ENCODE measurements at places on chromosomes 11 and 22.

DNA sequence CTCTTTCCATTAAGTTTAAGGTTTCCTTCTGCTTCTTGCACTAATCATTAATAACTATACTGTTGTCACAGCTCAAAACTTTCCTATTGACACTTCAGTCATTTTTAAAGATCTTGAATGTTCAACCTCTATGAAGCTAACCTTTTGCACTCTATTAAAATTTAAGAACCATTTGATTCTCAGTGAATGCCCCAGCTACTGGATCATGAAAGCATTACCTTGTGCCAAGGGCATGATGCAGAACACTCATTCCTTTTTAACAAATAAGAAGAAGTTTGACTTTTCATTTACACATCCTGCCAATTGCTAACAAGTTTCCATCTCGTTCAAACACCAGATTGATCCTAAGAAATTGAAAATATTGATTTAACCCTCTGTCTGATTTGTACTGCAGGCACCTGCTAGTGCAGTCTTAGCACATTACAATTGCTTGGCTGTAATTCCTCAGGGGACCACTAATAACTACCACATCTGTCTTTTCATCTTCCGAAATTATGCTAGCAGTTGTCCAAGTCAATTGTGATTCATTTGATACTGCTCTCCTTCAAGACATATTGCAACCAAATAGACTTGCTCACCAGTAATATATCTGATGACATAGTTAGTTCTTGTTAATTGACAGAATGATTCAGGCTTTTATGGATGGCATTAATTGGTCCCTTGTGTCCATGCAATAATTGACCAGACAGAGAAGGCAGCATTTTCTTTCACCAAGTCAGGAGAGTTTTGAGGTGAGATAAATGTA, 158.4 kb downstream of the TEAD1 start:
- DNase-seq: no peak

DNA sequence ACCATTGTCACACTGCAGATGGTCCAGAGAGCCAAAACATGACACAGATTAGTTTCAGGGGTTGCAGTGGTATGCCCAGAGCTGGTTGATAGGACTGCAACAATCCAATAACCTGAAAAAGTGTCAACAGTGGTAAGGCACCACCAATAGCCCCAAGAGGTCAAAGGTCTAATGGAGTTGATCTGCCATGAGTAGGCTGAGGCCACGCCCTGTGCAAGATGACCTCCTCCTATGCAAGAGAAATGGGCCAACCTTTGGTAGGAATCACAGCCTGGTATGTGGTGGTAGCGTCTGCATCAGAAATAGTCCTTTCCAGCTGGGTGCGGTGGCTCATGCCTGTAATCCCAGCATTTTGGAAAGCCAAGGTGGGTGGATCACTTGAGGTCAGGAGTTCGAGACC, 19.6 kb downstream of the GUCD1 start:
- DNase-seq: no peak

- DNase-seq: peak; percentile 61
Observed at GRCh38 chr11:12182676-12183541, 72.5 kb downstream of the MICAL2 start.

- no peak for DNase-seq
Observed at GRCh38 chr22:42862045-42862734, 5.1 kb upstream of the ARFGAP3 start.

- no peak for DNase-seq
Observed at GRCh38 chr11:120137187-120137610, 714 bp downstream of the TRIM29 start.

DNA sequence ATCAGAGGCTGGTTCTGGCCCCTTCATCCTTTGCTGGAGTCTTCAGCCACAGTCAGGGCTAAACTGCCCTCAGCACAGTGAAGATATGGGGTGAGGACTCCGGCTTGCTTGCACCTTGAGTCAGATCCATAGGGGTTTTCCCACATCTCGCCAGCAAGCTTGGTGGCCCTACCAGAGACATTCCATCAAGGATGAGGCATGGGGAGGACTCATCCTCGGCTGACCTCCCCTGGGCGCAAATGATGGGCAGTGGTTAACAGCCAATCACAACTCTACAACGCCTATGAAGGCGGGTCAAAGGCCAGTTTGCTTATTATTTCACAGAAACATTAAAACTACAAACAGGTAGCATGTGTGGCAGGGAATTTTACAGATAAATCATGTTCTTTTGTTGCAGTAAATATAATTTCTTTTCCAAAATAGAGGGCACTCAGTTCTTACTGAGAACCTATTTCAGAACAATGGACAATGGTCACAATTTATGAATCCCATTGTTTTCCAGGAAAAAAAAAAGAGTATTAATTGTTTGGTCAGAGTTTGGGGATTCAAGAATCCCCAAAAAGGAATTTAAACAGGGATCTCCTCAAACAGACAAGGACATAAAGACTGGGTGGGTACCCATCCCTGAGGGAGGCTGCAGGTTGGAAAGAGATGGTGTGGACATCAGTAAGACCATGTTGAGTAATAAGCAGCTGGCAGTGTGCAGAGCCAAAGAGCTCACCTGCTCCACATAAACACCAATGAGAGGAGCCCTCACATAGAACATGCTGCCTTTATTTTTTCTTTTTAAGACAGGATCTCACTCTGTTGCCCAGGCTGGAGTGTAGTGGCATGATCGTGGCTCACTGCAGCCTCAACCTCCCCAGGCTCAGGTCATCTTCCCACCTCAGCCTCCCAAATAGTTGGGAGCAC, 14.8 kb downstream of the PLAAT3 start:
- DNase-seq: no peak

GRCh38 chr11:114386545-114386944, 13.8 kb downstream of the C11orf71 start:
- DNase-seq: no peak

- no peak for DNase-seq
Observed at GRCh38 chr22:36253523-36254490, 874 bp downstream of the APOL1 start.

DNA sequence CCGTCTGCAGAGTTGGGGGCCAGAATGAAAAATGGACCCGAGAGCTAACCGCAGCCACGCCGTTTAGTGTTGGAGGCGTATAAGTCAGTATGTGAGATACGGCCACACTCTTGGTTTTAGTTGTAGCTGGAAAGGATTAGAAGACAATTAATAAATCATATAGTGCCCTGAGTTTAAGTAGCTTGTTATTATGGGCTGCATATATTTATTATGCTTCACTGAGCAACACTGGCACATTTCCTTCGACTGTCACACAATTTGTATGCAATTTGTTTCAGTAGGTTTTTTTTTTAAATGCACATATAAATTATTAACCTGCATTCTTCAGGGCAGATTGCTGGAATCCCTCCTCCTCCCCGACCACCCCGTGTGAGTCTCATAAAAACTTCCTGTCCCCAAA, 56.9 kb downstream of the PKNOX2 start:
- no peak for DNase-seq

DNA sequence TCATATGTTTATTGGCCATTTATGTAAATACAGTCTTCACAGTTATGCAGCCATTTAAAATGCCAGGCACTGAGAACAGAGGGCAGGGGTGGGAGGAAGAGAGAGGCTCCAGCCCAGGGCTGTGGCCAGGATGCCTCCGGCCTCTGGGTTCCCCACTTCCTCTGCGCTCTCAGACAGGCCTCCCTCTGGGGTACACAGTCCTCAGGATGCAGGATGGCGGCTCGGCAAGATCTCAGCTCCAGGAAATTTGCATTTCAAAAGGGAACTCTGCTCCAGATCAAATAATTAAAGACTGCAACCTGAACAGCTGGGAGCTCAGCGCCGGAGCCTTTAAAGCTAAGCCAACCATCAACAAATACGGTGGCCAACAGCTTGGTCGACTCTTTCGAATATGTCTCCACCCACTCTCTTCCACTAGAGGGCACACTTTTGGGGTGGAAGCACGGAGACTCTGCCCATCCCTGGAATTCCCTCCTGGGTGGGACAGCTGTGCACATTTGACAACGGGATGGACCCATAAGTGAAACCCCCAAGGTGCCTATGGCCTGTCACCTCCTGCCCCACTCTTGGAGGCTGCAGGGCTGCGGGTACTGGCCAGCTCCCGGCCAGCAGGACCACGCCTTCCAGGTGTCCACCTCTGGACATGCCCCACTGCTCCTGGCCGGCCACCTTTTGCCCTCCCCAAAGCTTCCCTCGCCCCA, 1044.7 kb downstream of the BRD1 start:
- DNase-seq: no peak

DNA sequence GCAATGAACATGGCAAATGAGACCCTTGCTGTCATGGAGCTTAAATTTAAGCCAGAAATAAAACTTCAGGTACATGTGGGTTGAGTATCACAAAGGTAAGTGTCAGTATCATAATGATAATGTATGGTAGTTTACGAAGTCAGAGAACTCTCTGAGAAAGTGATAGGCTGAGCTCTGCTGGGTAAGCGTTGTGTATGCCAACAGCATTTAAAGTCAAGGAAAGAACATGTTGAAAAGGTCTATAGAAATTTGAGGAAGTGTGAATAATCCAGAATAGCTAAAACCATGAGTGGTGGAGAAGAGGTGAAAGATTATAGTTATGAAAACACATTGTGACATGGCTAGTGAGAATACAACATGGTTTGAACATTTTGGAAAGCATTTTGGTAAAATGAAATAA, 17.4 kb upstream of the CTSC start:
- no peak for DNase-seq

GRCh38 chr11:44031549-44031948, 16.2 kb upstream of the ACCSL start:
- no peak for DNase-seq

DNA sequence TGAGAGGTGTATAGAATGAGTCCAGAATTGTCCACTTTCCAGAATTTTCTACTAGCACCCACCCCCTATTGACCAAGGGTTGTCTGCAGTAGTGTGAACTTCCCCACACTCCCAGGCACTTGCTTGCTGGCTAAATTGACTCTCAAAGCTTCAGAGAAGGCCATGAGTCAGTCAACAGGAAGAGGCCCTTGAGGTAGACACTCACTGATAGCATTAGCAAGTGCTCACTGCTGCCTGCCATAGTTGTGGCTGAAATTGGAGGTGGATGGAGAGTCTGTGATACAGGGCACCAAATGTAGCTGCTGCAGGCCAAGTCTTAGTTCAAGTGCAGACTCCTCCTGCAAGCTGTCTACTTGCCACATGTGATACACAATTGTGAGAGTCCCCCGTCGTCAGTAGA, 156.8 kb downstream of the SPON1 start:
- no peak for DNase-seq

- DNase-seq: no peak
Observed at GRCh38 chr22:46984751-46985506, 222.5 kb downstream of the TBC1D22A start.

- DNase-seq: no peak
Observed at GRCh38 chr11:25039165-25039564, 542.3 kb downstream of the LUZP2 start.

- no peak for DNase-seq
Observed at GRCh38 chr11:64837887-64838351, 6.5 kb downstream of the CDC42BPG start.

GRCh38 chr11:108009497-108010370, 1.0 kb downstream of the CUL5 start:
- no peak for DNase-seq

DNA sequence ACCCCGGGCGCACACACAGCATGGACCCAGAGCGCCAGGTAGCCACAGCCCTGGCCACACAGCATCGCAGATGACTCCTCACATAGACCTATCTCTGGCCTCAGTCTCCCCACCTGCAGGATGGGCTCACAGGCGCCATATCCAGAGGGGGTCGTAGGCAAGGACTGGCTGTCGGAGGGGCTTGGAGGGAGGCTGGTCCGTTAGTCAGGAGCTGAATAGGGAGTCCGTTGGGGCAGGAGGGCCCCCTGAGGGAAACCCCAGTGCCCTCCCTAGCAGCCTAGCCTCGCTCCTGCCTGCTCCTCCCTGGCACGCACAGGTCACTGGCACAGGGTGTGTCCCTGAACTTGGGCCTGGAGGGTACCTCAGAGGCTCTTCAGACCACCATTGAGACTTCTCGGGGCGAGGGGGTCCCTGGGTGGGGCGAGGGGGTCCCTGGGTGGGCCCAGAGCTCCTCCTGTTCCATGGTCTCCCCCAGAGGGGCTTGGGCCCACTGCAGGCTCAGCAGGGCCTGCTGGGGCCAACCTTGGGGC, 2.0 kb downstream of the PLXNB2 start:
- no peak for DNase-seq

DNA sequence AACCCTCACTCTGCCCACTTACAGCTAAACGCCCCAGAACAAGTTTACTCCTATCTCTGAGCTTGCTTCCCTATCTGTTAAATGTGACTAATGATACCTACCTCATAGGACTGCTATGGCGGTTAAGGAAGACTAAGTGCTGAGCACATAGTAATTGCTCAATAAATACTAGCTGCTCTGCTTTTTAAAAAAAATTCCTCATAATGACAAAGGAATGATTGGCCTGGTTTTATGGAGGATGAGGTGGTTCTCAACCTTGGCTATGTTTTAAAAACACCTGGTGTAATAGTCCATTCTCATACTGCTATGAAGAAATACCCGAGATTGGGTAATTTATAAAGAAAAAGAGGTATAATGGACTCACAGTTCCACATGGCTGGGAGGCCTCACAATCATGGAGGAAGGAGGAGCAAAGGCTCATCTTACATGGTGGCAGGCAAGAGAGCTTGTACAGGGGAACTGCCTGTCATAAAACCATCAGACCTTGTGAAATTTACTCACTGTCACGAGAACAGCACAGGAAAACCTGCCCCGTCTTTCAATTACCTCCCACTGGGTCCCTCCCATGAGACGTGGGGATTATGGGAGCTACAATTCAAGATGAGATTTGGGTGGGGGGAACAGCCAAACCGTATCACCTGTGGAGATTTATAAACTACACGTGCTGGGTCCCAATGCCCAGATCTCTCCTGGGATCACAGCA, 127.2 kb upstream of the SYT13 start:
- no peak for DNase-seq

- no peak for DNase-seq
Observed at GRCh38 chr22:33013531-33014162, 44.5 kb downstream of the SYN3 start.

DNA sequence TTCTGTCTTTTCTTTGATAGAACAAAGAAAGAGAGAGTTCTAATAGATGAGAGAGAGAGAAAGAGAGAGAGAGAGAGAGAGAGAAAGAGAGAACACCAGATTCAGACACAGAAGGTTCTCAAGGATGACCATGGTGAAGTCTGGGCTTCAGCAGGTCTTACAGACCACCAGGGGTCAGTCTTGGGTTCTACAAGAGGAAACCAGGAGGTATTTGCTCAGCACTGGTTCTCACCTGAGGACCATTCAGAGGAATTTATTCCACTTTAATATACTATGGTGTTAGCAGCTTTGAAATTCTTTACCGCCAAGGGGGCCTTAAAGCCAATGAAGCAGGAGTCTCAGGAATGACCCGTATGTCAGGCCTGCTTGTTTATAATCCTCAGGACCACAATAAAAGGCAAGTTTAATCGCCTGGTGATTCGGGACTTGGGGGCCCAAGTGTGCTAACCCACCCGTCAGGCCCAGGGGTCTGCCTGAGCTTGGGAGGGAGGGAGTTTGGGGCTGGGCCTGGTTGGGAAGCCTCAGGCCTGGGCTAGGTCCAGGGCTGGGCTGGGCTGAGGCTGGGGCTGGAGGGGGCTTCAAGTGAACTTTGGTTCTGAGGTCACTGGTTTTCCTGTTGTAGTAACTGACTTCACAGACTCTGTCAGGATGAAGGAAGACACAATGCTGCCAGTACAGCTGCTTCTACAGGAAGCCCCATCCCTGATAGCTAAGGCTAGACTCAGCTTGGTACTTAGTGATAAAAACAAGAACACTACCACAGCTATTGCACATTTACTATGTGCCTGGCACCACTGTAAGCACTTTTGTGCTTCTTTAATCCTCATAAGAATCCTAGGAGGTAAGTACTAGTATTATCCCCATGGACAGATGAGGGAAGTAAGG, 179.2 kb upstream of the ZBED5 start:
- DNase-seq: no peak
